ENCODE measurements at places on chromosomes 1 and 21.

DNA sequence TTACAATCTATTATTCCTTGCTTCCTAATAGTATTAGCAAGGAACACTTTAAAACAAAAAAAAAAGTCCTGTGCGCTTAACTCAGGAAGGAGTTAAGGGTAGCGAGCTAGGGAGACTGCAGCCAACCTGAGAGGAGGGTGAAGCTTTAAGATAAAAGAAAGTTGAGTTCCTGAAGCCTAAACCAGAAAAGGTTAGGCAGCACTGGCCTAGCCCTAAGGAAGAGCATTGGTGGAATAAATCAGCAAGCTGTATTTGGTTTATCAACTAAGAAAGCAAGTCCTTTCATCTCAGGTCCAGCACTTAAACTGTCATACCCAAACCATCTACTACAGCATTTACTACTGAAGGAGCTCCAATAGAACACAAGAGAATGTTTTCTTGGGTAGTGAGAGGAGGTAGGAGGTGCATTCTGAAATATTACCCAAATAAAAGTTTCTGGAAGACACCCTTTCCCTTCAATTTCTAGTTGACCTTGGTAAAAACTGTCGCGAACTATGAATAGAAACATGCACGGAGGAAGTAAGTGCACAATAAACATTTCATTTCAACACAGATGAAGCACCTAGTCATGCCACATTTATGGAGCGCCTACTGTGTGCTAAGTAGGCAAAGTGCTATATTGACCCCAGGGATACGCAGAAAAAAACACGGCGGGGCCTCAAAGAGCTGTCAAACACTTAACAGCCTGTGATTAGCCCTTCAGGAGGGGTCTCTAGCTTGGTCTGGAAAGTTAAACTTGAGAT, 1.3 kb downstream of the GLRX2 start:
- DNase-seq: no peak

DNA sequence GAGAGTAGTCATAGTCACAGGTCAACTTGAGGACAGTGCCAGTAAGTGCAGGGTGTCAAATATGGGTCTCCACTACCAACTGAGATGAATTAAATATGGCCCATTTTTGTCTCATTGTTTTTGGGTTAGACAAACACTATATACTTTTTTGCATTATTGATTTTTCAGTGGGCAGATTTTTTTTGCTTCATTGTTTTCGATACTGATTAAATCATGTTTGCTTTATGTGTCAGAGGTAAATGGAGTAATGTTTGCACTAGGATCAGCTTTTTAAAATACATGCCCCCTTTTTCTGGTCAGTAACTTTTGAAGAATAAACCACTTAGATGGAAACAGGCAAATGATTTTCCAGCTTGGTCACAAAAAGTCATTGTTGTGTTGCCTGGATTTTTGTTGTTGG, 199.0 kb downstream of the USH2A start:
- no peak for DNase-seq

- DNase-seq: no peak
Measured at GRCh38 chr1:68473060-68473459, 23.3 kb upstream of the RPE65 start.

DNA sequence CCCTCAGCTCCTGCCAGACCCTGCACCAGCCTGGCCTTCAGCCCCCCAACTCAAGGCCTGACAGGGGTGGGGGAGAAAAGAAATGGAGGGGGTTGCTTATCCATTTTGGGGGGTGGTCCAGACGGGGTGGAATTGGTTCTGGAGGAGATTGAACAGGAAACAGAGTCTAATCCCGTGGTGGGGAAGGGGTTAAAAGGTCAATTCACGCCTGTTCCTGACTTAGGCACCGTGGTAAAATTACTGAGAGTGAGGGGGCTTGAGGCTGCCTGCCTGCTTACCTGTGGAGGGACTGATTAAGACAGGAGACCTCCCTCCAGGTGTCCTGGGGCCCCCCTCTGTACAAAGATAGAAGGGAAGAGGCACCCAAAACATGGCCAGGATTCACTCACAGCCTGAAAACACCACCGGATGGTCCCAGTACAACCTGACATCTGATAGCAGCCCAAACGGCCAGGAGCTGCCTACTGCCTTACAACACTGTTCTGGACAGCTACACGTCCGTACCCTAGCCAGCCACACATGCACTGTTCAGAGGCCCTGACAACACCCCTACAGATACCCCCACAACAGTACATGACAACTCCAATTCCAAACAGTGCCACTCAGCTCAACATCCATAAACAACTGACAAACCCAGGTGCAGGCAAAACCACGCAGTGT, 31.8 kb downstream of the AHDC1 start:
- DNase-seq: no peak

GRCh38 chr1:157652859-157653493, 47.6 kb downstream of the FCRL3 start:
- no peak for DNase-seq

DNA sequence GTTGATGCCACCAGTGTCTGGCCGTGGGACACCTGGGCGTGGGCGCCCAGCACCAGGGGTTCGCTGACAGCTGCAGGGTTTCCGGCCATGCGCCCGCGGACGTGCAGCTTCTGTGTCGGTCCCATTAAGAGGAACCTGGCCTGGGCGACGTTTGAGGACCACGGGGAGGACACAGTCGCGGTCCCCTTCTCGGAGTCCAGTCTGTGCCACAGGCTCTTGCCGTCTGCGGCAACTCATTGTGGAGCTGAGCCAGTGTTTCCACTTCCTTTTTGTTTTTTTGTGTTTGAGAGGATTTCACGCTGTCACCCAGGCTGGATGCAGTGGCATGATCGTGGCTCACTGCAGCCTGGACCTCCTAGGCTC, 1.6 kb upstream of the C1orf159 start:
- no peak for DNase-seq

DNA sequence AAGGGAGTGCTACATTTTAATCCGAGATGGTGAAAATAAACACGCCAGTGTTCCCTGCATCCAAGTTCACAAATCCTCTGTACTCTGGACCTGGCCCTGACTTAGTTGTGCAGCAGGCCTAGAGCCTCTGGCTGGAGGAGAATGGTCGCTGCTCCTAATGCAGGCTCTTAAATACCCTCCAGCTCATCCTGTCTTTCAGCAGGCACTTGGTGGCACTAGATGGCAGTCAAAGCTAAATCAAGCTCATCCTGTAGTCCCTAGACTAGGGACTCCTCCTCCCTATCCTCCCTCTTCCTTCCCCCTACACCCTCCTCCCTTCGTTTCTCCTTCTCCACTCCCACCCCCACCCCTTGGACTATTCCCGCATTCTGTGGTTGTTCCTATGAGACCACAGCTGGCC, 41.6 kb upstream of the MTR start:
- DNase-seq: peak; percentile 16

Data from AG09309 (cell line).